Nucleus accumbens (tissue), 56 donors: ENCODE measurements at places on chromosomes 7 and 10.

DNA sequence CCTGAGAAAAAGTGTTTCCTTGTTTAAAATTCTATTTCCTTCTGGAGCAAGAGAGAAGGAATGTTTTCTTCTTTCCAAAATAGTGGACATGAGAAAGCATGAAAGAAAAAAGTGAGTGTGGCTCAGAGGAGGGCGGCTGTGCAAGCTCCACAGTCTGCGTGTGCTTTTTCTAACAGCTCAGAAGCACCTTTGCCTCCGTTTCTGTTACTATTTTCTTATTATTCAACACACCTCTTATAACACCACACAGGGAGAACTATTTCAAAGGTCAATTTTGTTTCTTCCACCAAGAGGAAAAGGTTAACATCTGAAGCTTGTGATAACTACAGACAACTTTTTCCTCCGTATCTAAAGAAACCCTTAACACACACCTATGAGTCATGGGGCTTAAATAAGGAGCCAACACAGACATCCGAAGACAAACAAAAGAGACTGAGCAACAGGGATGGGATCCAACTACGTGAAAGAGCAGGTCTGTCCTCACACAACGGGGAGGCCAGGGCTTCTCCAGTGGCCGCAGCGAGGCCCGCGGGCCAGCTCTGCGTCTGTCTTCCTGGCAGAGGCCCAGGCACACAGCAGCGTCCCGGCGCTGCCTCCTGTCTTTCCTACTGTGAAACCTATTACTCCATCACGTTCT is 36.2 kb upstream of the NCAPG2 start:
- DNase-seq = no peak

DNA sequence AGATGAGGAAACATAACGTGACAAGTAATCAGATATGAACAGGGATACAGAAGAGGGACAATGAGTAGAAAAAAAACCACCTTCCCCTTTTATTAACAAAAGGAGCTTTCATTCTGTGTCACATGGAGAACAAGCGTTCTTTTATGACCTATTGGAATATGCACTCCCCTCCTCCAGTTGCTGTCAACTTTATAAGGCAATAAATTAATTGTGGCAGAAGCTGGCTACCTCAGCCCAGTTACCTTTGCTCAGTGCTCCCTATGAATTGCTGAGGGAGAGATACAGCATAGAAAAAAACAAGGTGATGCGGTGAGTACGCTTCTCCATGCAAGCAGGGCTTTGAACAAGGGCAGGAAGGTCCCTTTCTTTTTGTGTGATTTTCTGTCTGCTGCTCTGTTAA is at the start of gene MGAM2:
TSS of gene MGAM2 (plus strand) at position 220 of the 400 bp plus-strand sequence. CDS start 5,156 bp downstream, outside the sequence.
- DNase-seq = no peak

GRCh38 chr7:36034020-36034419 is 119.0 kb upstream of the EEPD1 start:
- DNase-seq = no peak

DNA sequence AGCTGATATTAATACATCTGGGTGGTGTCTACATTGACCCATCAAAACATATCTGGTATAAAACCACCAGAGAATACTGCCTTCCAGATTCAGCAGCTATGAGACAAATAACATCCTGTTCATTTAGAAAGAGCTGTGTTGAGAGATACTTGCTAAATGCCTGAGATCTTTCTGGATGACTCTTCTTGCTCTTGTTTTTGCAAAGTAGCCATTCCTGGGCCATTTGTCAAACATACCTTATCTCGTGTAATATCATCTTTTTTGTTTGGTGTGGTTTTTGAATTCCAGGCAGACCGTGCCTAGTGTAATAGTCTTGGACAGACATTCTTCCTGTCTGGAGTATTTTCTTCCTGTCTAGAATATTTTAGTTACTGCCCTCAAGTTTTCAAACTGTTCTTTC is 74.7 kb upstream of the PRR15 start:
- no peak for DNase-seq

- DNase-seq = peak; percentile 77
Observed at GRCh38 chr7:157253850-157254249, 83.0 kb upstream of the DNAJB6 start.

DNA sequence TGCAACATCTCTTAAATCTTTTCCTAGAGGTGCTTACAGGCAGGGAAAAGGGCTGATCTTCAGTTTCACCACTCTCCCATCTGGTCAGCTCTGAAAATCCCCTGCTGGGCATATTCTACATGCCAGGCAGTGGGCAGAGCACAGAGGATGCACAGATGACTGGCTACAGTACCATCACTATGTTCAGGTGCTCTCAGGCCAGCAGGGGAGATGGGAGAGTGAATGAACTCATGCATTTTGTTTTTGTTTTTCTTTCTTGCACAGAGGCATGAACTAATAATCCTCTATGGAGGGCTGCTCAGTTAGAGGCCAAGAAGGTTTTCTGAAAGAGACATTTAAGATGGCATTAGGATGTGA is 19.3 kb downstream of the ELMO1 start:
- DNase-seq = no peak

DNA sequence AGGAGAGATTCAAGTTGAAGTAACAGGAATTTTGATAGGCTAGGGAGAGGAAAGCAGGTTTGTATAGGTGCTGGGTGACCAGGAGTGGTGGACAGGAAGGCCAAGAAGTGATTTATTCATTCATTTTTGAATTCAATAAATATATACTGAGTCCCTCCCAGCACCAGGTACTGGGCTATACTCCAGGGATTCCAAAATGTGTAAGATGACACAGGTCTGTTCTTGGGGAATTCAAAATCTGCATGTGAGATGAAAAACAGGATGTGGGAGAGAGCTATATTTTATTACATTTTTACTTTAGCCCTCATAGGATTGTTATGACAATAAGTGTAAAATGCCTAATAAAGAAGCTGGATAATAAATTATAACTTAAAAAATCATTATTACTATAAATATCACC is 134.9 kb downstream of the ANK3 start:
- no peak for DNase-seq

- no peak for DNase-seq
Observed at GRCh38 chr10:126207313-126207771, 180.9 kb downstream of the ADAM12 start.

- no peak for DNase-seq
Observed at GRCh38 chr10:6036861-6037321, 25.3 kb downstream of the IL2RA start.

DNA sequence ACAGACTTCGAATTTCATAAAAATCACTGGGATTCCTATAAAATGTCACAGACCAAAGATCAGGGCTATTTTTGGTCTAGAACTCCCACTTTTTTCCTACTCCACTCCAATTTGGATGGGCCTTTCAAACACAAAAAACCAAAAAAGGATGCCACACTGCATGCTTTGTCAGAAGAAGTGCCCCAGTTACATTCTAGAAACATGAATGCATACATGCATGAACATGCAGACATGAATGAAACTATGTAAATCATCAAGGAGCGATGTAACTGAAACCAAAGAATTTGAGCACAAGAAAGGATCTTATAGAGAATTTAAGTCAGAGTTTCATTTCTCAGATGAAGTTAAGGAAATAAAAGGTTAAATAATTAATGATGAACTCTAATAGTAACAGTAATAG is 31.8 kb upstream of the FAM133B start:
- no peak for DNase-seq

DNA sequence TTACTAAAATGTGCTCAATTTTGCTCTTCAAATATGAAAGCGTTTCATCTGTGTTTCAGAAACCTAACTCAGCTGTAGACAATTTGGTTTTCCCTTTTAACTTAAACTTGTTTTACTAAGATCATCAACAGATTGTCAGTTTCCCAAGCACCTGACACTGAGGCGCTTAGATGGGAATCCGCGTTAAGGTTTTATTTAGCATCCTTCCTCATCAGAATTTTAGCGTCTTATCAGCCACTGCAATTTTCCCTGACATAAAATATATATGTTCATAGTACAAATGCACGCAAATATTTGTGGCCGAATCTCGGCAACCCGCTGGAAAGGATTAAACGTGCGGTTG is 1.2 kb downstream of the SGCE start:
- DNase-seq = no peak
